ENCODE measurements at places on chromosomes 12 and 14.

DNA sequence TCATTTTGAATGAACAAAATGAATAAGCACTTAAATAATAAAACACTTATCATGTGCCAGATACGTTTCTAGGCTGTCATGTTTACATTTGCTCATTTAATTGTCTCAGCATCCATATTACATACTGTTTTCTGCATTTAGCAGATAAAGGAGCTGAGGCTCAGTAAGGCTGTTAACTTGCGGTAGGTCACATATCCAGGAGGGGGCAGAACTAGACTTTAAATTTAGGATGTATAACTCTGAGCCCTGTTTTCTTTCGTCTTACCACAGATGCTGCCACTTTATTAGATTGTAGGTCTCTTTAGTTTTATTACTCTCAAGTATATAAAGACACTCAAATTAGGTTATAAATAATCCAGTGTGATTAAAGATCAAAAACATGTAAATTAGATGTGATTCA, 17.7 kb downstream of the IRAK4 start:
- peak; percentile 61 for DNase-seq

DNA sequence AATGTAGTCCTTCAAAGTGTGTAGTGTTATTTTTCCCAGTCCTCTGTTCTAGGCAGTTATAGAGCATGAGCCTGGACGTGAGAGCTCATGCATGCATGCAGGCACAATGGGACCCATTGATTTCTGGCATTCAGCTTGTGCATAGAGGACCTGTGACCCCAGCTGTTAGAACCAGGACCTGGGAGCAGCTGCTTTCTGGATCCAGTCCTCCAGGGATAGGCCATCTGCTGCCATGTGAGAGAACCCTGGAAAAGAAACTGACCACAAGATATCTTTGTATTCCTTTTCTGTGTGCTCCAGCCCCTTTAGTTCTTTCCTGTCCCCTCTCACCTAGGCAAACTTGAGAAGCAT, 76.9 kb downstream of the SUSD6 start:
- peak; percentile 25 for DNase-seq

DNA sequence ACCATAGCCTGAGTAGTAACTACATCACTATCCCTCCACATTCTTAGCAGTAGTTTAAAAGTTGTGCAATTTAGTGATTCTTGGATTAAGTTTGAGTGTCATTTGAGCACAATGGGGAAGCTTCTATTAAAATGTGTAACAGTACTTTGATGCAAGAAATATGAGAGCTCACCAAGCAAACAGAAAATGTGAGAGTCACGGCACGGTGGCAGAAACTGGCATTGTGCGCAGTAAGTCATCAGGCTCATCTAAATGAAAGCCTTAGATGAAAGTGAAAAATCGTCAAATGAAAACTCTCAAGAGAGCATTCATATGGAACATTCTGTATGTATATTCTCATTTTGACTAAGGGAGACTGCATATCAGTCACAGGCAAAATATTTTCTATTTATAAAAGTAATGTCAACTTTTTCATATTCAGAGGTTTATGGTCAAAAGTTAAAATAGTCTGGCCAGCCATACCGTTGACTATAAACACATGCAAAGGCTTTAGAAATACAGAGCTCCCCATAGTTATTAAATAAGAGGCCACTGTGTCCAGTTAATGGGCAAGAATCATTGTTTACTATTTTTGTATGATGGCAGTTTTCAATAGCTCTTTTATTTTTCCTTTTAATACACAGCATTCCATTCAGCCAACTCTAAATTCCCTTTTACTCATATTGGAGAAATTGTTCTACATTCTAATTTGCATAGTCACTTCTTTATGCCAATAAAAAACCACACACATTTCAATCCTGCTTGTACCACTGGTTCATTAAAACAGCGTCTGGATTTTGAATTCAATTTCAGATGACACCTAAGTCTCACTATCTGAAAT, 167.9 kb downstream of the PRKD1 start:
- DNase-seq: no peak

- no peak for DNase-seq
These were observed 30.1 kb upstream of the IGF1 start for GRCh38 chr12:102510463-102510862.

GRCh38 chr14:61558271-61558670, 137.0 kb upstream of the HIF1A start:
- DNase-seq: no peak

- DNase-seq: no peak
These were observed 52.6 kb downstream of the FGD6 start for GRCh38 chr12:95164656-95165055.

- peak; percentile 76 for DNase-seq
These were observed 200.3 kb upstream of the CAND1 start for GRCh38 chr12:67068761-67069450.

DNA sequence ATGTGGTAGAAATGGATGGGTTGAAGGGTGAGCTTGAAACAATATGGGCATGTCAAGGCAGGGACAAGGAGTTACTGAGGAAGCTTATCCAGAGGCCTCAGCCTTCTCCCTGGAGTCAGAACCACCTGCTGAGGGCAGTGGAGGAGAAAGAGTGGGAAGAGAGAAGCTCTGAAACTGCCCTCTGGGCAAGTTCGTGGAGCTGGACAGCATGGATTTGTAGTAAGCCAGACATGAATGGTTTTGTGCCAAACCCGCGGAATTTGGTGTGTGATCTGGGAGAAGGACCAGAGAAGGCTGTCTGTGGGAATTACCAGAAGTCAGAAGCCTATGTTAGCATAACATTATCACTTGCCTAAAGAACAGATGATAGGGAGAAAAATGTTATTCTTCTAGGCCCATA, 164.8 kb downstream of the SLC41A2 start:
- DNase-seq: no peak

DNA sequence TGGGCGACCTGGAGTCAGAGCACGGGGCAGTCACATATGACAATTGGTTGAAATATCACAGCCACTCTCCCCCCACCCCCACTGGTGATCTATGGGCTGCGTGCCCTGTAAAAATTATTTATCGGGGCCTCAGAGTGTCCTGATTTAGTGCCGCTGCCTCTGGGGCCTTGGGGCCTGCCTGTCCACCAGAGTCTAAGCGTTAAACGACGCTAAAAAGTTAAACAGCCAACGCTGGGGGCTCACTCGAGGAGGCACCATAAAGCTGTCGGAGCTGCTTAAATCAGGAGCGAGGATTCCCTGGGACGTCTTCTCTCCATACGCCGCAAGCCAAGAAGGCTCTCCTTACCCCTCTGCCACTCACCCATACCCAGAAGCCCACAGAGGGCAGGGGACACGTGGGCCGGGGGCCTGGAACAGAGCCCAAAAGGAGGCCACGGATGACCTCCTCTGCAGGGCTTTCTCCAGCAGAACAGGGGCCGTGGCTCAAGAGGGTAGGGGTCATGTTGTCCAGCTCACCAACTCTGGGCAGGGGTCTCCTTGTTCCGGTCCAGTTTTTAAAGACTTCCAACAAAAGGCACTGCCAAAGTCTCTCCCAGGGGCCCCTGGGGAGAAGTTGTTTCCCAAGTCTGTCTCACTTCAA, 42.2 kb downstream of the SMUG1 start:
- no peak for DNase-seq

DNA sequence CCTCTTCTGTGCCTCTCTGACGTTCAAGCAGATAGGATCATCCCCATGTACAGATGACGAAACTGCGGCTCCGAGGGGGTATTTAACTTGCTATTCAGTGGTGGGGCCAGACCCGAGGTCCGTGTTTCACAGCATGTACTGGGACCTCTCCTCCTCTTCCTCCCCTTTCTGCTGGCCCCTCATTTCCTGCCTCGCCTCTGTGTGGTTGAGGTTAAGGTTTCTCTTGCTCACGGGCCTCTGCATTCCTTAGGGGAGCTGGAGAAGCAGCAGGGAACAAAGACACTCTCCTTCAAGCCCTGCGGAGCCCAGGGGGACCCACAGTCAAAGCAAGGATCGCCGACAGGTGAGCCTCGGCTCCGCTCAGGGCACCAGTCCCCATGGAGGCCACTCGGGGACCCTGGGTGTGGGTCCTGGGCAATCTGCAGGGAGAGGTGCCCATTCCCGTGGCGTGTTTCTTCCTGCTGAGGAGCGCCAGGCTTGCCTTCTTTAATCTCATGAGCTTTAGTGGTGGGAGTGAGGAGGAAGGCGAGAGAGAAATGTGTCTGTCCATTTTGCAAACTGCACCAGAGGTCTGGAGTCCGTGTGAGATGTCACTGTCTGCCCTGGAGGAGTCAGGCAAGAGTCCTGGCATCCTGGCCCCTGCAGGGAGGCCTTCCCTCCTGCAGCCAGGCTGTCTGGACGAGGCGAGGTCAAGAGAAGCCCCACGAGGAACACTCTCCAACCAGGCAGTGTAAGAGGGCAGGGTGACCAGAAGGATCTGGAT, 45.0 kb downstream of the SLC6A12 start:
- DNase-seq: no peak

DNA sequence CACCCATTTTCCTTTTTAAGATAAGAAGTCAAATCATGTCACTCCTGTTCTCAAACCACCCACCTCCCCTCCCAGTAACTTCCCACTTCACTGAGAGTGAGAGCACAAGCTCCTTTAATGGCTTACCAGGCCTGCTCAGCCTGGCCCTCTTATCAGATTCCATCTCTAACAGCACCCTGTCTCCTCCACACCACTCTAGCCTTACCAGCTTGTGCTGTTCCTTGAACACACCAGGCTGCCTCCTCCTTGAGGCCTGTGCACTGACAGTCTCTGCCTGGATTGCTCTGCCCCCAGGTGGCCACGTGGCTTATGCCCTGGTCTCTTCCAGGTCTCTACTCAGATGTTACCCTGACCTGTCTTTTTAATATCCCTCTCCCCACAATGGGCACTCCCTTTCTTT, 40.1 kb upstream of the EVL start:
- peak; percentile 56 for DNase-seq

GRCh38 chr12:91250273-91250665, 67.7 kb upstream of the DCN start:
- no peak for DNase-seq

- DNase-seq: peak; percentile 63
These were observed 25.5 kb downstream of the GCH1 start for GRCh38 chr14:54877015-54877702.

- DNase-seq: no peak
These were observed 238.3 kb downstream of the SLC41A2 start for GRCh38 chr12:104719700-104720338.

- DNase-seq: peak; percentile 9
These were observed 148.0 kb downstream of the SLC38A4 start for GRCh38 chr12:46677749-46678148.

DNA sequence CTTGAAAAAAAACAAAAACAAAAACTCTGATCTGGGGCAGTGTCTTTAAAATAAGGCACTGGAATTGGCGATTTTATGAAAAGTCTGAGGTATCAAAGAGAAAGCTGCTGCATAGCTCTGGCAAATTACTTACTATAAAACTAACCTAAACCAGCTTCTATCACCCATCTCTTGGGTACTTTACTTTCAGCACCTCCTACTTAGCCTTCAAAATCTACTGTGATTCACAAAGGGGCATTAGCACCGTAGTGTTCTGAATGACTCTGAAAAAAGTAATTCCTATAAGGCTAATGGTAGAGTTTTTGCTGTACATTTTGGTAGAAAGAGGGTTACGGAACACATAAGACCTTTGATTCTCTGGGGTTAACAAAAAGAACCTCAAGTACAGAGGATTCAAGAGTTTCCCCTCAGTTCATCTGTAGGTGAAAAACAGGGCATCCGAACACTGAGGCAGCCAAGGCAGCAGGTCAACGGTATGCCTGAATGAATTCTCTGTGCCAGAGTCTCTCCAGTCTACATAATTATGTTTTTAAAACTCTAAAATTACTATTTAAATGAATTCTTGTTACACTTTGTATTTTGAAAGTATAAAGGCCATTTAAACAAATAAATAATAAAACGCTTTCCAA, 101.5 kb downstream of the ELK3 start:
- no peak for DNase-seq

DNA sequence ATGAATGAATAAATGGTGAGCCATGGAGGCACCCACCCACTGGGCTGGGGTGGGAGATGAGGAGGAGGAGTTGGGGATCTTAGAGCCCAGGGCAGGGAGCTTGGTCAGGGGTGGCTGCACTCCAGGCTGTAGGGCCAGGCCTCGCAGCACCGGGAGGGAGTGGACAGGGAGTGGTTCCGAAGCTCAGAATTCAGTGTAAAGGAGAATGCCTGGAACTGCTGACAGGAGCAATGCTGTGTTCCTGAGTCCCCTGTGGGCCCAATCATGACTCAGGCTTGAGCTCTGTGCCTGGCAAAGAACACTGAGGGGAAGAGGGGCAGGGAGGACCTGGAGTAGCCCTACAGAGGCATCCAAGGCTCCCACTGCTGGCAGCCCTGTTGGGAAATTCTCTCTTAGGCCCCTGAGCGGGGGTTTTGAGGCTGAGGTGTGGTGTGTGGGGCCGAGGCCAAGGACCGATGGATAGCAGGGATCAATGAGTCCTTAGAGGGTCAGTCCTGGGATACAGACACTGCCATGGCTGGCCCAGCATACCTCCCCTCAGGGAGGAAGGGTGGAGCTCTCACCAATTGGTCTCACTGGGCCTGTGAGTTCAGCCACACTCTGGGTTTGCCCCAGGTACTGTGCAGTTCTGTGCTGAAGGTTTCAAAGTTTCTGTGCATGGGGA, 9.5 kb upstream of the RABGGTA start:
- no peak for DNase-seq

- DNase-seq: no peak
These were observed 21.3 kb upstream of the POC1B start for GRCh38 chr12:89547101-89547500.

DNA sequence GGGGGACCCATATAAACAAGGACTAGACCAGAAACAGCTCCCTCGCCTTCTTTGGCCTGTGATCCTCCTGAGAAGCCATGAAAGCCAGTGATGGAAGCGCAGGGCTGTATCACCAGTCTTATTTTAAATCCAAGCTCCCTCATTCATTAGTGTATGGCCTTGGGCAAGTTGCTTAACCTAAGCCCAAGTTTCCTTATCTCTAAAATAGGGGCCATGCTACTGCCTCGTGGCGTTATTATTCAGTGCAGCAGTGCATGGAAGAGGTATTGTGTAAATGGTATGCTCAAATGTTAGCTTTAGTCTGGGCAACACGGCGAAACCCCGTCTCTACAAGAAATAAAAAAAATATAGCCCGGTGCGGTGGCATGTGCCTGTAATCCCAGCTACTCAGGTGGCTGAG, 9.9 kb downstream of the ESPL1 start:
- DNase-seq: no peak

- DNase-seq: no peak
These were observed 196.7 kb downstream of the ALX1 start for GRCh38 chr12:85476756-85477155.

DNA sequence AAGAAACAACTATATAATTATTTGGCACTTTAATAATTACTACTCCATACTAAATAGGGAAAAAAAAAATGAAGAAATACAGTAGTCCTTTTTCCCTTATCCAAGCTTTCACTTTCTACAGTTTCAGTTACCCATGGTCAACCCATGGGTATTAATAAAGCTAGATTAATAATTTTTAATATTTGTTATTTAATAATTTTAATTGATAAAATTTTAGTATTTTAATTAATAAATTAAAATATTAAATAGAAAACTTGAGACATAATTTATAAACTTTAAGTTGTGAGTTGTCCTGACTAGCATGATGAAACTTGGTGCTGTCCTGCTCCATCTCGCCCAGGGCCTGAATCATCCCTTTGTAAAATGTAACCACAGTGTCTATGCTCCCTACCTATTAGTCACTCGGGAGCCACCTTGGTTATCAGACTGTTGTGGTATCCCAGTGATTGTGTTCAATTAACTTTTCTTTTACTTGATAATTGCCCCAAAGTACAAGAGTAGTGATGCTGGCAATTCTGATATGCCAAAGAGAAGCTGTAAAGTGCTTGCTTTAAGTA, 71.8 kb downstream of the PAWR start:
- no peak for DNase-seq

GRCh38 chr14:74245292-74245691, 6.0 kb downstream of the VSX2 start:
- DNase-seq: no peak

- peak; percentile 66 for DNase-seq
These were observed 1.2 kb downstream of the CLIP1 start for GRCh38 chr12:122421187-122421820.
